ENCODE measurements at places on chromosomes 11 and 22.
A peak's percentile ranks its signal among the peaks of the same experiment; 100 is the strongest.

DNA sequence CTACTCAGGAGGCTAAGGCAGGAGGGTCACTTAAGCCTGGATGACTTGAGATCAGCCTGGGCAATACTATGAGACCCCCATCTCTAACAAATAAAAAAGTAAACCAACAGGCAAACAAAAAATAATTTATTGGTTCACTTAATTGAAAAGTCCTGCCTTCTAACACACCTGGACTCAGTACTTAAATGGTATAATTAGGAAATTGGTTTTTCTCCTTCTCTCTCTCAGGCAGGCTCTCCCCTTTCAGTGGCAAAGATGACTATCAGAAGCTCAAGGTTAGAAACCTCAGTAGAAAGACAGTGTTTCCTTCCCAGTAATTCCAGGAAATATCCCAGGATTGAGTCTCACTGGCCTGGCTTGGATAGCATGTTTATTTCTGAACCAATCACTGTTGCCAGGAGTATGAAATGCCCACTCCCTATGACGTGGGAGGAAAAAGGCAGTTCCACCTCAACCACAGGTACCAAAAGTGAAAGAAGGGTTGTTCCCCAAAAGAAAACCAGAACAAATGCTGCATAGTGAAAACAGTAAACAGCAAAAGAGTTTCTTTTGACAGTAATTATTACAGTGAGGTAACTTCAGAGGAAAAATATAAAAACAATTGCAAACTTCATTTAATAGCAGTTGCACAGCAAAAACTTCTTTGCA is 56.3 kb upstream of the SOX6 start:
- DNase-seq, result no peak

GRCh38 chr22:43666457-43666856 is 145.6 kb downstream of the EFCAB6 start:
- no peak for DNase-seq

GRCh38 chr22:28112548-28113043 is 193.5 kb upstream of the PITPNB start:
- peak; percentile 11 for DNase-seq

GRCh38 chr11:88208745-88209144 is 33.5 kb upstream of the RAB38 start:
- no peak for DNase-seq

DNA sequence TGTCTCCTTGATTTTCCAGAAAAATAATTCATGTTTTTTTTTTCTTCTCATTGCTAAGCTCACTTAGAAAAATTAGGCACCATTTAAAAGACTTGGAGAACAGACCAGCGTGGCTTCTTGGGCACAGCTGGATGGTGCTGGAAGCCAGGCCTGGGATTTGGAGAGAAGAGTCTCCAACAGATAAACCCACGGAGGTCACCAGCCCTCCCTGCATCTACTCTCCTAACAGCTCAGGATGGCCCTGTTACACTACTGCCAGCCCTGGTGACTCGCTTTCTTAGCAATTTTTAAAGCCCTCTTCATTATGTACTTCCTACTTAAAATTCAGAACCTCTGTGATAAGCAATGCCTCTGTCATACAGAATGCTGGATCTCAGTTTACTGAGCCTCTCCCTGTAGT is 1.7 kb downstream of the PTH start:
- DNase-seq, result no peak

DNA sequence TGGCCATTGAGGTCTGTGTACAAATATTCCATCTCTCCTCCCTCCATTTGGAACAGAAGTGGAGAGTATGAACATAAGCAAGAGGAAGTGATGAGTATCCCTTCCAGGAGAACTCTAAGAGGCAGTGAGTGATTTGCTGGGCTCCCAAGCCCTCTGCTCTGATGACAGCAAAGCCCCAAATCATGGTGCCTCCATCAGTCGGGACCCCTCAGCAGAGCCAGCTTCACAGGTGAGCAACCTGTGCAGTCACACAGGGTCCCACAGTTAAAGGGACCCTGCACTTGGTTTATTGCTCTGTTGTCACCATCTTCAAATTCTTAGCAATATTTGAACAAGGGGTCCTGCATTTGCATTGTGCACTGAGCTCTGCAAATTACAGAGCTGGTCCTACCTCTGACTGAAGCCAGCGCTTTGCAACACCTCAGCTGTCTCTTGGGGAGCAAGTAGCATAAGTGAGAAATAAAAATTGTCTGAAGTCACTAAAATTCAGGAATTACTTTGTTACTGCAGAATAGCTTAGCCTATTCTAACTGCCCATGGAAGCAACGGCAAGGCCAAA is 466.4 kb downstream of the MN1 start:
- DNase-seq, result no peak

GRCh38 chr22:45507798-45508197 is 5.1 kb downstream of the FBLN1 start:
- DNase-seq, result no peak

Measured in Jurkat, Clone E6-1 (cell line).